ENCODE measurements at places on chromosomes 5 and 9.
A peak's percentile ranks its signal among the peaks of the same experiment; 100 is the strongest.

- DNase-seq: no peak
Measured at GRCh38 chr5:160750938-160751657, 100.9 kb downstream of the ATP10B start.

GRCh38 chr9:126561582-126561981 lies 52.1 kb upstream of the LMX1B start:
- DNase-seq: no peak

- no peak for DNase-seq
Measured at GRCh38 chr5:162231522-162231921, 163.9 kb downstream of the GABRG2 start.

- DNase-seq: peak; percentile 82
Measured at GRCh38 chr5:90409318-90410177, at the start of gene CETN3. TSS of gene CETN3 (minus strand) at chr5:90409756. CDS start at chr5:90409661, 95 bp downstream.

GRCh38 chr9:31554941-31555340 lies 829.5 kb upstream of the ACO1 start:
- DNase-seq: no peak
